NCI-H1092 treated with DMSO at 0.1 percent for 48 hours (cell line): ENCODE measurements at places on chromosomes 3 and 15.

DNA sequence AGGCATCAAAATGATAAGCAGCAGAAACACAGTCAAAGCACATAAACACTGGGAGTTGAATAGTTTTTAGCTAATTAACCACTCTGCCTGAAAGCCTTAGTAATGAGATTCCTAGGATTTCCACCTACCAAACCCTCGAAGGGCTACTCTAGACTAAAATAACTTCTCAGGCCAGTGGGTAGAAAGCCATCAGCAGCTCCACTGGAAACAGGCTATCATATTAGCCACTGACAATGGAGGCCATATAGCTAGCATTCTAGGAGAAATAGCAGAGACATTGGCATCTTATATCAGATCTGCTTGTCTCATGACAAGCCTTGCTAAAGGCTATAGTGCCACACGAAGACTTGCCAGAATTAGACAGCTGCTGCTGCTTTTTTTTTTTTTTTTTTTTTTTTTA lies 4.5 kb upstream of the CAPN3 start:
- no peak for DNase-seq

- DNase-seq, result peak; percentile 47
Measured at GRCh38 chr15:99564221-99565048, 1.3 kb upstream of the MEF2A start.

GRCh38 chr3:55519019-55519418 lies 31.9 kb upstream of the WNT5A start:
- no peak for DNase-seq

DNA sequence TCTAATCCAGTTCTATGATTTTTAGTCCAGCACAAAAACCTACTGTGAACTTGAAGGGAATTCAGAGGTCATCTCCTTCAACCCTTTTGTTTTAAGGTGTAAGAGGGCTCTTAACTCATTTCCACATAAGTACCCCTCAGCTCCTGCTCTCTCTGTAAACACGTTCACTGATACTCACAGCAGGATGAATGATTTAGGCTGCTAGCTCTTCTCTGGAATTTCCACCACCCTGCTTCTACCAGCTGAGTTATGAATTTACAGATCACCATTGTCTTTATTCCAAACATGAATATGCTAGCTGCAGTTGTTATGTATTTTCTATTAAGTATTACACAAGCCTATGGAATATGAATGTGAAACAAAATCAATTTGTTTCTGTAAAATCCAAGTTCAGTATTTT lies 101.3 kb upstream of the NANOGP8 start:
- no peak for DNase-seq
